ENCODE measurements at places on chromosomes 2 and 18.

GRCh38 chr2:58826795-58827194, 585.7 kb upstream of the FANCL start:
- DNase-seq: no peak

DNA sequence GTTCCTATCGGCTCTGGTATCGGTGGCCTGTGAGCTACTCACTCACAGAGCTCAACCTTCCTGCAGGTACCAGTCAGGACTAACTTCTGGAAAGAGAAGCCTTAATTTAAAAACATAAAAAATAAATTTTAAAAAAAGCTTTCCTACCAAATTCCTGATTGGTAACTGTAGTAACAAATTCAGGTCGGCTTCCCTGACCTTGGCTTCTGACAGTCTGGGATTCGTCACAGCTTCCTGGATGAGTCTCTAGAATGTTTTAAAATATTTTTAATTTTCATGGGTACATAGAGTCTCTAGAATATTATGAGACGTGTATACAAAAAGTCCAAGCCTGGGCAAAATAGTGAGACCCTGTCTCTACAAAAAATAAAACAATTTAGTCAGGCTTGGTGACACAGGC, 45.0 kb upstream of the MTCL1 start:
- no peak for DNase-seq

- peak; percentile 46 for DNase-seq
These were observed 787 bp upstream of the TBR1 start for GRCh38 chr2:161415034-161415986.

DNA sequence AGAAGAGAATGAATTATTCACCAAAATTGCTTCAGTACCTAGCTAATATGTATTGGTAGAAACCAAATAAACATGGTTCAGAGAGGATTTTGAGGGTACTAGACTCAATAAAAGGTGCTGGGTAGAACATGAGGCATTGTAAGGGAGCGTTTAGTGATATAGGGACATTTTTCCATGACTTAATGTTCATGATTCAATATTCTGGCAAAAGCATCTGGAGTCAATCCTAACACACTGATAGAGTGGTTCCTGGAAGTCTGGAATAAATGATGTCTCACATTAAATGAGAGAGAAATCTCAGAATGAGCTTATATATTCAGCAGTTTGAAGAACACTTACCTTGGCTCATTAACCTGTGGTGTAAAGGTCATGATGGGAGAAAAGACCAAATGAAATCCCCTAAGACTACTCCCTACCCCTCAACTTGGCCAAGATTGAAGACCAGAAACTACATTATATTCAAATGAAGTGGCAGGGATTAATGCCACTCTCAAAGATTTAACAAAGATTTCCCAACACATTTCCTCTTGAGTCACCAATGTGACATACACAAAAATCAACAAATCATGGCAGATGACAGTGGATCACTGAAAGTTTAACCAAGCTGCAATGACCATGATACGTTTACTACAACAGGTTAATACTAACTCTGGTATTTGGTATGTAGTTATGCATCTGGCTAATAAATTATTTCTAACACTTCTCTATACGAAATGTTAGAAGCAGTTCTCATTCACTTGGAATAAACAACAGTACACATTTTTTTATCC, 309.5 kb downstream of the SATB2 start:
- no peak for DNase-seq

- DNase-seq: no peak
These were observed 243.9 kb downstream of the AFF3 start for GRCh38 chr2:99898336-99899048.

- DNase-seq: no peak
These were observed 114.5 kb upstream of the TANK start for GRCh38 chr2:161045726-161046125.

DNA sequence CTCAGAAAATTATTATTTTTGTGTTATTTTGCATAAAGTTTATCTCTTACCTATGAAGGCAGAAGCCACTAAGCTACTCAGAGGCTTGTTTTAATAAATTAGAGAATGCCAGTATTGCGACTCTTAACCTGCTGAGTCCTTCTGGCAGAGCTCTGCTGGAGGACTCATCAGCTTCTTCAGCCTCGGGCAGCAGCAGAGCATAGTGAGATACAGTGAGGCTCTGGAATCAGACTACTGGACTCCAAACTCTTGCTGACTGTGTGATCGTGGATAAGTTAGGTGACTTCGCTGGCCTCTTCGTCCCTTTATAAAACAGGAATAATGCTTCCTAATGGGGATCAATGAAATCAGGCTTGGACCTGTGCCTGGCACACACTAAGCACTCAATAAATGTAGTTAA, 1.7 kb downstream of the PTRHD1 start:
- DNase-seq: no peak

DNA sequence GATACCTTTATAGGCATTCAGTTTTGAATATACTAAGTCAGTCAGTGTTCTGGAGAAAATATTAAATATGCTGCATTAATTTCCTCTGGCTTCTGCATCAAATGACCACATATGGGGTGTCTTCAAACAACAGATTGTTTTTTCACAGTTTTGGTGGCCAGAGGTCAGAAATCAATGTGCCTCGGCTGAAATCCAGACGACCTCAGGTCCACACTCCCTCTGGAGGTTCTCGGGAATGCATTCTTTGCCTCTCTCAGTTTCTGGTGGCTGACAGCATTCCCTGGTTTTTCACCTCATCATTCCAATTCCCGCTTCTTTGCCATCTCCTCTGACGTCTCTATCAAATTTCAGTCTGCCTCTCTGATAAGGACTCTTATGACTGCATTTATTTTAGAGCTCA, 142.3 kb downstream of the ZNF407 start:
- DNase-seq: no peak

DNA sequence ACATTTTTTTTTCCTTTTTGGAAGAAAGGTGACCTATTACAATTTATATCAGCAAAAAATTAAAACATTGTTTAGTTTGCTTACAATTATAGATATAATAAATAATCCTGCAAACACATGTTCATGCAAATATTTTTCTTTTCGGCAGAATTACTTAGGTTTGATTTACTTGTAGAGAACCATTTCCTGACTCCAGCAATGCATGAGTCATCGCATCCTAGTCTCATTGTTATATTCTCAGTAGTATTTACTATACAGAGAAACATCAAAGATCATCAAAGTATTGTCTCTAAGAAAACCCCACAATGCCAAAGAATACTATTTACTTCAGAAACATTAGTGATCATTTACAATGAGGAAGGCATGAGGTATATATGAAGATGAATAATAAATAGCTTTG, 40.4 kb upstream of the MTIF2 start:
- DNase-seq: no peak

DNA sequence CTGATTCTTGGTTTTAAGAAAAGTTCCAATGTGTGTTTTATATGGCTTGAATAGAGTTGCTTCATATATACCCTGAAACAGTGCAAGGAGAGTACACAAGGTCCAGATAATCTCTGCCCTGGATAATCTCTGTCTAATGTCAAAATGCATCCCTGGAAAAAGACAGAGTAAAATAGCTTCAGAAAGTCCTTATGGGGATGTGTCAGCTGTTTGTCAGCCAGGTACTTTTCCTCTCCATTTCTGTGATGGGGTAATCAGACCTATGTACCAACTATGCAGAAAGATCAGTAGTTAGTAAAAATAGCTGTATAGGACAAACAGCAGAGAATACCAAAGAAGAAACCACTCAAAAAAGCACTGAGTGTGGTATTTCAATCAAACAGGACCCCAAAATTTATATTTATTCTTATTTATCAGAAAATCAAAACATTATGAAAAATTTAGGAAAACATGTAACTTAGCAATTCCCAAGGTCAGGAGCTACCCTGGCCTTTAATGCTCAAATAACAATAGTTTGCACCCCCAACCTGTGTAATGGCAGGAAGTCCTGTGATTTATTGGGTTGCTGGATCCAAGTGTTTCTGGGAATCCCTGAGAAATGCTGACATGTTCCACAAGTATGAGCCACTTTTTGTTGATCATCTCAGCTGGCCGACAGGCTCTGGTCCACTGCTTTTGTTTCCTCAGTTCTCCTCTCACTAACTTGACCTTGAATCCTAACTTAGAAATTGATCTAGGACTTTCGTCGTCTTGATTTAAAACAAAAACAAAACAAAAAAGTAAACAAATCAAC, 69.6 kb downstream of the MDH1 start:
- no peak for DNase-seq

- DNase-seq: no peak
These were observed 30.6 kb downstream of the ITSN2 start for GRCh38 chr2:24329700-24330099.

DNA sequence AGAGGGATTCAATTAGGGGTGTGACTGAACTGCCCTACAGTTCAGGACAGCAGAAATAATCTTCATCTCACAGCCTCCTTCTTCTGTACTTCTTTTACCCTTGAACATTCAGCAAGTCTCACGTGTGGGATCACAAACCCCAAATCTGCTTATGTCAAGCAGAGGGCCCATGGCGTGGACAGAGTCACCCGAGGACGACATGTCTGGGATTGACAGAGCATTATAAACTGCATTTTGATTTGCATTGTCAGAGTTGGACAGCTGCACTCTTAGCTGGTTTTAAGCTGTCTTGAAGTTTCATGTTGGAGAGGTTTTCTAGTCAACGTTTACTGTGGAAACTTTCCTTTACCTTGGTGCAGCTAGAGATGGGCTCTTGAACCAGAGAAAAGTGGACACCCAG, 26.4 kb downstream of the MGAT5 start:
- DNase-seq: no peak

- DNase-seq: no peak
These were observed 47.0 kb downstream of the LRP2 start for GRCh38 chr2:169315357-169315756.

GRCh38 chr2:5759949-5760348, 67.8 kb downstream of the SOX11 start:
- DNase-seq: no peak

DNA sequence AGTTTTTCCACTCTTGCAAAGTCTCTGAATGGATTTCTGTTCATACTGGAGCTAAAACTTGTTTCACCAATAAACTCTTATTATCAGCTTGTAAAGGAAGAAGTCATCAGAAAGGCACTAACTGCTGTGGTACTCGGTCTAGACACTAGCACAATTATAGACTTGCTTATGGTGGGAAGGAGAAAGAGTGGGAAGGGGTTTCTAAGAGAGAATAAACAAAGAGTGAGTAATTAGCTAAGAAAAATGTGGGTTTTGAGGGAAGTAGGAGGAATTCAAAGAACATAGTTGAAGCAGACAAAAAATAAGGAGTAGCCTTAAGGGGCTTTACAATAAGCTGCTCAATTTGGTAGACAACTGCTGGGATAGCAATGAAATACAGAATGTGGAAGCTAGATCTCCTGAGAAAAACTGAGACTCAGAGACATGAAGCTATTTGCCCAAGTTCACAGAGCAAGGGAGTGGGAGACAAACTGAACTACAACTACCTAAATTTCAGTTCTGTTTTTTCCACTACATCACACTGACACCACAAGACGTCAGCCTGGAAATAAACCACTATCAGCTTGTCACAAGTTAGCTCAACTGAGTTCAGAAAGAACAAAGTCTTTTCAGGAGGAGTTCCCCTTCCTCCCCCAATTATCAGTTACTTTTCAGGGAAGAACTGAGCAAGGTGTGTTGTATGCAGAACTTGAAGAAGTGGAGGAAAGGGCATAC, 59.7 kb downstream of the MAP4K3 start:
- DNase-seq: no peak

GRCh38 chr18:28834889-28835288, 658.0 kb upstream of the CDH2 start:
- DNase-seq: no peak

- DNase-seq: peak; percentile 81
These were observed 87.1 kb upstream of the MCFD2 start for GRCh38 chr2:47002480-47003381.

- no peak for DNase-seq
These were observed 197.3 kb upstream of the STK17B start for GRCh38 chr2:196368546-196369225.

- DNase-seq: no peak
These were observed 78.2 kb downstream of the EHBP1 start for GRCh38 chr2:62783679-62784078.

All from H7 (cell line).